ENCODE measurements at places on chromosomes 12 and 14. TPM values are rescaled to one million over a fixed set of nuclear protein-coding genes. Genes with fewer than 3 reads are reported as not detected.

DNA sequence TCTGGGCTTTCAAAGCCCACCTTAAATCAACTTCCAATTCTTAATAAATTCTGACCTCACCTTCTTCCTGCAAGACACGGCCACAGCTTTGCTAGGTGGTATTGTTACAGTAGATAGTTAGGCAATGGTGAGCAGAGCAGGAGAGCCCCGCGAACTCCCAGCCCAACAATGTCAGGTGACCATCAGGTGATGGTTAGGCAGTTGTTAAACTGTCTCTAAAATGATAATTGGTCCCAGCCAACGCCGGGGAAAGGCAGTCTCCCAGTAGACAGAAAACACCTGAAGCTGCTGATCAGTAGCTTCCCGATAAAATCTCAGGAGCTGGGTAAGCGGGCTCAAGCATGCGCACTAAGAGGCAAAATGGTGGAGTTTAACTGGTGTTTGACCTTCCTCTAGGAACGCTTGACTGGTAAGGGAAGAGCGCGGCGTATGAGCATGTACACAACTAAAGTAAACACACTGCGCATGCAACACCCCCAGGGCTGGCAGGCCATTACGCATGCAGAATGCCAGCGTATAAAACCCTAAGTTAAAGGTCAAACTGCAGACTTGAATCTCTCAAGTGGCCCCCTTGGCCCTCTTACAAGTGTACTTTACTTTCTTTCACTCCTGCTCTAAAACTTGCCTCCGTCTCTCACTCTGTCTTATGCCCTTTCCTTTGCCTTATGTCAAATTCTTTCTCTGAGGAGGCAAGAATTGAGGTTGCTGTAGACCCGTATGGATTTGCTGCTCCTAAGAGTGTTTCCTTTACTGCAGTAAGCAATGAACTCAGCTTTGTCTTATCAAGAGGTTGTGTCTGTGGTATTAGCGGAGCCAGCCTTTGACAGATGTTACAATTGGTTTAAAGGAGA is 113.5 kb downstream of the C12orf75 start:
- DNase-seq, result no peak

- no peak for DNase-seq
Observed at GRCh38 chr14:96039633-96040311, 610 bp downstream of the C14orf132 start.

DNA sequence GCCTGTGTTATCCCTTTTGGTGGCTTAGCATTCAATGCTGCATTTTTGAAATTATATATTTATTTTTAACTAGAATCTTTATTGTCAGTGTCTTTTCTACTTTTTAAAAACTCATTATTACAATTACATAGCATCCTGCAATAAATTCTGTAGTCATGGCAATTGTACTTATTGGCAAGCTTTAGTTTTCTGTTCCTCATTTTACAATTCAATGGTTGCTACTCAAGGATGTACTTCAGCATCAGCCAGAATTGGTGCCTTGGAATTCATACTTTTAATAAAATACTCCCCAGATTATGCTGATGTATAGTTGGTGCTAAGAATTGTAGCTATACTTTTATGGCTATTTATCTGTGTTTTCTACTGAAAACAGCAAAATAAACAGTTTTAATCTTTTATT is 1756.8 kb upstream of the SEL1L start:
- no peak for DNase-seq

DNA sequence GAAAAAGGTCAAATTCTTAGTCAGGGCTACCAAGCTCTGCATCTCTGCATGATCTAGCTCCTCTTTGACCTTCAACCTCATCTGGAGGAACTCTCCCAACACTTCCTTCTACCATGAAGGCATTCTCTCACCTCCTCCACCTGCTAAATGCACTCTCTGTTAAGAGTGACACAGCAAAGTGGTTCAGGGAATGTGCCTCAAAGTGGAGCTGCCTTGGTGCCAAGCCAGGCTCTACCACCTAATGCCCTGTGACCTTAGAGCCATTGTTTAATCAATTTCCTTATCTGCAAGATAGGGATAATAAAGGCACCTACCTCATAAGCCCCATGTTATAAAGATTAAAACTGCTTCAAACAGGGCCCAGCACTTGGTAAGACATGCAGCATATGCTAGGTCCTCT is 236.7 kb downstream of the ANO2 start:
- DNase-seq, result no peak

GRCh38 chr12:18270958-18271460 is 9.7 kb downstream of the PIK3C2G start:
- no peak for DNase-seq

DNA sequence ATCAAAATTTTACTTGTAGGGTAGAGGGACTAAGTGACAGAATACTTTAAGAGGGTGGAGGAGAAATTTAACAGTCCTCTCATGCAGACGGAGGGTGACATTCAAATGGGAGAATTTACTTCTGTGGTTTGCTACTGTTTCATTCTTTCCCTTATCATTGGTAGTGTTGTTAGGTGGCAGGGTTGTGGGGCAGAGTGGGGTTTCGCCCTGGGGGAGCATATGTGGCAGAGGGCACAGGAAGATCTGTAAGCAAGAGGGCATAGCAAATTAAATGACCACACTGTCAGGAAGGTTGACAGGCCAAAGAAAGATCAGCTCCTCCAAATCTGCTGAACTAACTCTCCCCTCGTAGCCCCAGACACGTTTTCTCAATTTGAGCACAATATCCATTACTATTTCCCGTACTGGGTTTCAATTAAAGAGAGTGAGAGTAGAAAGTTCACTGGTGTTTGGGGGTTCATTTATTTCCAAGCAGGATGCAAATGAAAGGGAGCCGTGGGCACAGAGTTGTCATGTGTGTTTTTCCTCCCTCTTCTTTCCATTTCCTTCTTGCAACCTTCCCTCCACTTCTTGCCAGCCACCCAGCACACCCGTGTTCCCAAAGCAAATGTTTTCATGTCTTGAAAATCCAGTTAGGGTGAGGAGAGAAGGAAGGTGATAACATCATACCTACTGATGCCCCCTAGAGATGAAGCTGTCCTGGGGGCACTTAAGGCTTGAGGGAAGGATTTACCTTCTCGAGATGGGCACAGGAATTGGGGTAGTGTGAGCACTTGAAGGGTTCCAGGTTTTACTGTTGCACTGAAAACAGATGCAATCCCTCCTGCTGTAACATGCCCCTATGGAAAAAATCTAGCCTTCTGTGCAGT is 6.5 kb upstream of the TBX3 start:
- DNase-seq, result no peak

- DNase-seq, result no peak
Observed at GRCh38 chr12:4951601-4952000, 41.9 kb downstream of the KCNA1 start.

- no peak for DNase-seq
Observed at GRCh38 chr12:99128246-99128802, 483.2 kb downstream of the APAF1 start.

The SLC25A47 gene
- total RNA-seq, result not detected

DNA sequence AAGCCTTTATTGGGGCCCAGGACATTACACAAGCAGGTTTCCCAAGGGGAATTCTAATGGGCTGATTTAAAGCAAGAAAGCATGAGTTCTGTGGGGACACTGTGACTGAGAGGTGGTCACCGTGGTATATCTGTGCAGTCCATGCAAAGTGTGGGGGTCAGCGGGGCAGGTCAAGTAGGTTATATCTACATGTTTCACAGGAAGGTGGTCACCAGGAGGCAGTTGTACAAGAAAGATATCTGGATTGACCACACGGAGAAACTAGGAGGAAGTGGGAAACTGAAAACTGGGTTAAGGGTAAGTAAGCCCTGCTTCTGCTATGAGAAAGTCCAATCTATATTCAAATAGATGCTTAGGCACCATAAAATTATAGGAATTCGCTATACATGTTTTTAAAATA is 77.8 kb upstream of the CNOT2 start:
- DNase-seq, result no peak

DNA sequence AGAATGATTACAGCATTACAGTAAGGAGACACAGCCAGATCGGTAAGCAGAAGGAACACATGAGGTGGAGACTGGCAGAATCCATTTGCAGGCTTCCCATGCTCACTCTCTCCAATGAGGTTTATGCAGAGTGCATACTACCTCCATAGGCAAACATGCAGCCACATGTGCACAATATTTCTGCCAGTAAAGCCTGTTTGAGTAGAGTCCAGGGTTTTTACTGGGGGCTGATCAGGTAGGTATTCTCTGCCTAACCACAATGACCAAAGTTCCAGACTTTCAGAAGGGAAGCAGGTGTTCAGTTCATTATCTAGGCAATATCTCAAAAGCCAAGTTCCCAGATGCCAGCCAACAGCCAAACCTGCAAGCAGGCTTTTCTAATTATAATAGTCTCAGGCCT is 31.1 kb downstream of the INTS13 start:
- no peak for DNase-seq

GRCh38 chr14:94701861-94702370 is 68.0 kb downstream of the GSC start:
- no peak for DNase-seq

GRCh38 chr12:58186914-58187313 is 245.5 kb downstream of the ATP23 start:
- no peak for DNase-seq

- DNase-seq, result no peak
Observed at GRCh38 chr12:59093073-59093772, 172.9 kb upstream of the LRIG3 start.

DNA sequence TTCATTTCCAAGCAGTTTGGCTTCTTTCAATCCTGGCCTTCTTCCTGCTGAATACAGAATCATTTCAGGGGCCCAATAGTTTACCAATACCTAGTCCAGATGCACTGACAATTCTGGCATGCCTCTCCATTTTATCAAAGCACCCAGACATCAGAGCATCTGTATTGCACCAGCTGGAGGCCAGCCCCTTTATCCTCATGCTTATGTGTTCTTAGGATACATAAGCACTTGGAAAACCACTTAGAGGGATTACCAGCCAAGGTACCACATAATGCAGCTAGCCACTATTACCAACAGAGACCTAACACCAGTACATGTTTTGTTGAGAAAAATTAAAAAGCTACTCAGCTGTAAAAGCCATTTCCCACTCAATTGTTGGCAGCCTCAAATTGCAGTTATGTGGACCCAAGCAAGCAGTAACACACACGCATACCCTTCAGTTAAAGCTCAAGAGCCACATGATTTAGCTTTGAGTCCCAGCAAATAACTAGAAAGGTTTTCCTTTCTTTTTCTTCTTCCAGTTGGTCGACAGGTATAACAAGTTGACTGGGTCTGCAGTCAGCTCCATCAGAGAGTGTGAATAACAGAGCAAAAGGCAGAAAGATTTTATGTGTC is 263.8 kb downstream of the DIO2 start:
- no peak for DNase-seq

GRCh38 chr12:21852251-21852650 is 77.7 kb upstream of the KCNJ8 start:
- DNase-seq, result no peak

- no peak for DNase-seq
Observed at GRCh38 chr12:123808167-123808566, 46.1 kb downstream of the DNAH10 start.

- DNase-seq, result no peak
Observed at GRCh38 chr12:107135177-107135576, 41.8 kb upstream of the CRY1 start.

The SIX6 gene
- total RNA-seq, result 0.38 TPM

The TCP11L2 gene
- total RNA-seq, result 46.1 TPM

GRCh38 chr14:72925815-72926291 is 411 bp upstream of the DCAF4 start:
- no peak for DNase-seq

DNA sequence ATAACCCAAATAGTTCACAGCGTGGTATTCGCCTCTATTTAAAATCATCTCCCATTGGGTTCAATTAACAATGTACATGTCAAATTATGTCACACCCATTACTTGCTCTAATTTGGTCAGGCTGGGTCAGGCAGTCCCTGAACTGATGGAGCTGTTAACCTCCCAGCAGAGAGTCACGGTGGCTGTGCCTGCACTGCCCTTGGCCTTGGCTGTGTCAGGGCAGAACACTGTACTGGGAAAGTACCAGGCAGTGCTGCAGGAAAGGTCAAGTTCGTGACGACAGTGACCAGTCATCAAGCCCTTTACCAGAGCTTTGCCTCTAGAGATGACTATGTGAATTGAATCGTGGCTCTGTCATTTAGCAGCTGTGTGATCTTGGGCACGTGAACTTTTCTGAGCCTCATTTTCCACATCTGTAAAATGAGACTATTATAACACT is 100.0 kb downstream of the ARF6 start:
- no peak for DNase-seq

The POU6F1 gene
- total RNA-seq, result 12.9 TPM

The ARID2 gene
- total RNA-seq, result 17.1 TPM

- DNase-seq, result no peak
Observed at GRCh38 chr14:37326434-37326833, 128.7 kb downstream of the MIPOL1 start.

DNA sequence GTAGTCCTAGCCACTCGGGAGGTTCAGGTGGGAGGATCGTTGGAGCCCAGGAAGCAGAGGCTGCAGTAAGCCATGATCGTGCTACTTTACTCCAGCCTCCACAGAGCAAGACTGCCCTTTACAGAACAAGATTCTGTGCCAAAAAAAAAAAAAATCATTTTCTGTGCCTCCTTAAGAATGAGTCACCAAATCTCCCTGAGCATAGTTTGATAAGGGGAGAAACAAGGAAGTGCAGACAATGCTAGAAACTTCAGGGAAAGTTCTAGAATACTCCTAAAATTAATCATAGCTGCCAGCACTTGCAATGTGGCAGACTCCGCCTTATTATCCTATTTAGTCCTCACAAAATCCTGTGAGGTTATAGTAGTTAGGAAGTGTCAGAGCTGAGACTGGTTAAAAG is 74.5 kb downstream of the KCNK10 start:
- no peak for DNase-seq

The KLRD1 gene
- 0.40 TPM for total RNA-seq

GRCh38 chr12:92539976-92540781 is 162.6 kb upstream of the PLEKHG7 start:
- peak; percentile 53 for DNase-seq

DNA sequence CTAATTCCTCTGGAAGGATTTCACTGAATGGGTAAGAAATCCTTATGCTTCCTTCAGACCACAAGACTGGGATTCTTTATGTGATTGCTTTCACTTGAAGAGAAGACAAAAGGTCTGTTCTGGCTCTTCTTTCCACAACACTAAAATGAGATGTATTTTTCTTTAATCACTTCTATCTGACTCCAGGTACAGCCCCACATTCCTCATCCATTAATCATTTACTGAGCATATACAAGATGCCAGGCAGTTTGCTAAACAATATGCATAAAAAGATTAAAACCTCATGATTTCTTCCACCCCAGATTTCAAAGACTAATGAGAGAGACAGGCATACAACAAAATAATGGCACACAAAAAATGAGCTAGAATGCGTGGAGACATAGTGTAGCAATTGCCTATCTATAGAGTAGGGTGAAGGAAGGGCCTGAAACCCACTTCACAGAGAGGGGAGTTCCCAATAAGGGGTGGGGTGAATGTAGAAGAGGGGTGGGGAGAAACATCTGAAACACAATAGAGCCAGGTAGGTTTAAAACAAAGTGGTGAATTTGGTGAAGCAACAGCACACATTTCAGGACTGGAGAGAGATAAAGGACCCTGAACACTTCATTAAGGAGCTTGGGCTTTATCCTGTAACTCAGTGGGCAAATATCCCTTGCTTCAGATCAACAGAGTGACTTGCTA is 65.1 kb upstream of the PRB2 start:
- DNase-seq, result no peak

The FOXG1 gene
- not detected for total RNA-seq

- DNase-seq, result no peak
Observed at GRCh38 chr12:53966085-53966384, 6.9 kb upstream of the HOXC11 start.
